Stimulated activated CD4-positive, alpha-beta T cell treated with anti-CD3 and anti-CD28 coated beads, Interleukin-15, amount 100 ng/mL, for 1 hour (primary cell): ENCODE measurements at places on chromosomes 2 and 18.

DNA sequence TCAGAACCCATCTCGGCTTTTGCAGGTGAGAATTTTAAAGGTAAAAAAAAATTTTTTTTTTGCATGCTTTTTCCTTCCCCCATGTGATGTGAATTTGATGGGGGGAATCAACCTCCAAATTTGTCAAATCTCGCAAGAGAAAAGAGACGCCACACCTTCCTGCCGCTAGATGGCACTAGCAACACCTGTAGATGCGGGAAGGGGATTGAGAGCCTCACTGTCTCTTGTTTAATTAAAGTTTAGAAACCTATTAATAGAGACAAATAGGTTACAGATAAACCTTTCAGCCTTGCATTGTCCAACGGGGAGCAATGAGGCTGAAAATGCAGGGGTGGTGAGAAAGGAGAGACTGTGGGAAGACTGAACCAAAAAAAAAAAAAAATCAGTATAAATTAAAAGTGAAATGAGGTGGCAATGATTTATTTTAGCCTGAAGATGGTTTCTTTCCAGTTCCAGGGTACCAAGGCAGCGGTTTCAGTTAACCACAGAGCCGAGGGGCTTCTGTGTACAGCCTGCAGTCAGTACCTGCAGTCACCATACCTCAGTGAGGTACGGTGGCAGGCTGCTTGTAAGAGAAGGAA lies 84.6 kb downstream of the NRP2 start:
- peak; percentile 7 for DNase-seq

DNA sequence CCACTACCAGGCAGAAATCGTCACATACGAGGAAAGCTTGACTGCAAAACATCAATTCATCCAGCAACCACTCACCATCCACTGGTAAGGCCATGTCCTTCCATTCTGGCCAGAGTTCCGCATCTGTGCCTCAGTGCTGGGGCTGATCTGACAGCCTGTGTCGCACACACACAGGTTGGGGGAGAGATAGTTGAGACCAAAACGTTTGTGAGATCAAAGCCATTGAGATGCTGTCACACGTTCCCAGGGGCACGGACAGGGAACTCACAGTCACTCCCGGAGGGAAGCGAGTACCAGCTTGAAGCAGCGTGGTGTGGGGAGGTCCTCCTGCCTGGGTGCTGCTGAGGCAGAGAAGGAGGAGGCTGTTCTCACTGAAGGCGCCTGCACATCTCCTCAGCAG lies 458.5 kb upstream of the SALL3 start:
- DNase-seq, result no peak

DNA sequence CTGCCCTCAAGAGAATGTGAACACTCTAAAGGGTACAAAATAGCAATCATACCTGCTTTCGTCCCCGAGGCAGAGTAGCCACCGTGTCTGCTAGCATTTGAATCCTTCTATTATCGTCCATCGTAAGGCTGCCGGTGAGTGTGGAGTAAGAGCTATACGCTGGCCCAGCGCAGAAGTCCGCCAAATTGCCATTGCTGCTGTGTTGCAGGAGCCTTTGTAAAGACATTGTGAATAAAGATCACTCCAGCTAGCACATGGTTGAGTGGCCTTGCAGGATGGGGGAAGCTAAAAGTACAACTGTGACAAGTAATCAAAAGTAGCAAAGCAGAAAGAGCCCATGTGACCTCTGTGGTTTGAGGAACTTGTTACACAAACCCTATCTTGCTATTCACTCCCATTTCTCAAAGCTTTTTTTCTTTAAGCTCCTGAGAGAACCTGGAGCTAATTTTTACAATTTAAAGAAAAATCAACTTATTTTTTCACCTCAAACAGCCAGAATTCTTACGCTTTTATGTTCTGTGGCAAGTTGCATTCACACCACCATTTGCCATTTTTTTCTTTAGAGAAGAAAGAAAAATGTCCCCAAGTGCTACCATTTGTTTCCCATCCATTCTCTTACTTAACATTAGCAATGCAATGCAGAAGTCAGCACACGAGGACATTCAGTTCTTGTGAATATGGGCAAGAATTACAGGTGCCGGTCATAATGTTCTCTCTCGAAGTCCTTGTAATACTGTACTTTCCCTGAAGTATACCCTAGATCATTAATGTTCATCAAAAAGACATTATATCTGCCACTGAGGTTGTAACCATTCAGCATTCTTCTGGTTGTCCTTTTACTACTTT lies at the start of gene CYTIP:
Gene CYTIP (minus strand): TSS at position 295 of the 846 bp plus-strand sequence. CDS start 69 bp downstream, at position 226.
- no peak for DNase-seq

GRCh38 chr2:43226955-43227829 lies 786 bp upstream of the ZFP36L2 start:
- peak; percentile 24 for DNase-seq

DNA sequence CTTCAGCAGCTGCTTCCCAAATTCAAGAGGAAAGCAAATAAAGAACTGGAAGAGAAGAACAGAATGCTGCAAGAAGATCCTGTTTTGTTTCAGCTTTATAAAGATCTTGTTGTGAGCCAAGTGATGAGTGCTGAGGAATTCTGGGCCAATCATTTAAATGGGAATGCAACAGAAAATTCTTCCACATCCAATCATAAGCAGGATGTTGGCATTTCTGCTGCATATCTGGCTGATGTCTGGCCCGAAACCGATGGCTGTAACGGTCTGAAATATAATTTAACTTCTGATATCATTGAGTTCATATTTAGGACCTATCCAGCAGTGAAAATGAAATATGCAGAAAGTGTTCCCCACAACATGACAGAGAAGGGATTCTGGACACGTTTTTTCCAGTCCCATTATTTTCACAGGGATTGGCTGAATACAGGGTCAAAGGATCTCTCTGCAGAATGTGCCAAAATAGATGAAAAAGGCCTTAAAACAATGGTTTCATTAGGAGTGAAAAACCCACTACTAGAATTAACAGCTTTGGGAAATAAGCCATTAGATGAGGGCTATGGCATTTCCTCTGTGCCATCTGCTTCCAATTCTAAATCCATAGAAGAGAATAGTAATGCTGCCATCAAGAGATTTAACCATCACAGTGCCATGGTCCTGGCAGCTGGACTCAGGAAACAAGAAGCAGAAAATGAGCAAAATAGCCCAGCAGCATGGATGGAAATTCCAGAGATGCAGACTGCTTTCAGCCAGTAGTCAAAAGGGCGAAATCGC lies 175.6 kb downstream of the MC4R start:
- DNase-seq, result no peak

- DNase-seq, result no peak
Measured at GRCh38 chr18:31683106-31683505, 1.3 kb downstream of the B4GALT6 start.

DNA sequence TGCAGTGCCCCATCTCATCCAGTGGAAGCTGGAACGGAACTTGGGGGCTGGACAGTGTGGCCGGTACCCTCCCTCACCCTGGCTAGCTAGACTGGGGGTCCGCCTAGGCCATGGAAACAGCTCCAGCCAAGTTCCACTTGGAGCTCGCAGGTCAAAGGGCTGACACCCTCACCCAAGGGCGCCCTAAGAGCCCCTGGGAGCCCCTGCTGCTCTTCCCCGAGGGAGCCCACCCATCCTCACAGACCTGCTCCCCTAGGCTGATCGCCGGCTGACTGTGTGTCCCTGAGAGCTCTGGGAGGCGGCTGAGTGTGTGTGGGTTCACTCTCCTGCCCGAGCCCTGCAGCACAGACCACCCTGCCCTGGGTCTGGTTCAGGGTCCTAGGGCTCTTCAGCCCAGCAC lies 118.2 kb upstream of the OTOS start:
- no peak for DNase-seq

GRCh38 chr18:77135339-77136075 lies 2.9 kb upstream of the MBP start:
- DNase-seq, result no peak

DNA sequence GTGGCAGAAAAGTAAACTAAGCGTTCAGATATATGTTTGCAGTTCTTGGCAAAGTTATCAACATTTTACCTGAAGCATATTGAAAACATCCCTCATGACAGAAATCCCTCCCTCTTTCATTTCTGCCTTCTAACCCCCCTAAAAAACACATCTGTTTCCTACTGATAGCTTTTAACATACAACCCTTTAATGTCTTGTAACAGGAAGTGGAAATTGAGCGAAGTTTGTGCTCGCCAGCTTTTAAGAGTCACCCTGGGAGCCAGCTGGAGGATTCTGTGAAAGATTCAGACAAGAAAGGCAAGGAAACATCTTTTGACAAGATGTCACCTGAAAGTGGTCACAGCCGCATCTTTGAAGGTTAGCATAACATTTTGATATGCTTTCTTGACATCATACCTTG lies 247.4 kb downstream of the XIRP2 start:
- DNase-seq, result no peak

DNA sequence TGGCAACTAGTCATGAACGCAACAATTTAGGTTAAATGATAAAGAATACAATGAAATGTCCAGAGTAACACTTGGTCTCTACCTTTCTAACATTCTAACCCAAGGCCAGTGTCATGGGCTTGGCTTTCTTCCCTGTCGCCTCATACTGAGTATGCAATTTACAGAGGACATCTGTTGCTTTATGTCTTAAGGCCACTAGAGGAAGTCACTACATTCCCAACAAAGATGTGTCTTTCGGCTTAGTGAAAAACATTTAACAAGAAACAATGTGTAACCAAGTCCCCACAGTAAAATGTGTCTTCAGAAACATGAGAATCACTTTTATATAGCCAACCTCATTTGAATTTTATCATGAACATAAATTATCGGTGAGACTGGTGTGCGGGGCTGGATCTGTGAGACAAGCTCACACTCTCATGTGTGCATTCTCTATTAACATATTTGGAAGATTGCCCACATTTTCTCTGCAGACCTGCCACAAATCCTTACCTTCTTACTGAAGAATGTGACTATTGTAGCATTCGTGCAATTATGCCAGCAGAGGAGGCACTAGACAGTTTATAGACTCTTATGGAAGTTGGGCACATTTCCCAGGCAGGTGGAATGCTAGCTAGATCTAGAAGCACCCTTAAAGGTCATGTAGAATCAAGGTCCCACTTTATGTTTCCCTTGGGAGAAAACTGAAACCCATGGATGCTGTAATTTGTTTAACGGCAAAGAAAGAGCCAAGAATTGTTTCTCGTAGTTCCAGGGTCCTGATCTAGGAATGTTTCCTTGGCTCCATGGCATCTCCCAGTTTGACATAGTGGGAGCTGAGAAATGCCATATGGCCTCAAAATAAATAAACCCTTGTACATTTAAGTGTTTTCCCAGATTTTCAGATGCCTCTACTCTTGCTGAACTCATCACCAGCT lies 101.8 kb downstream of the CD226 start:
- DNase-seq, result no peak

- no peak for DNase-seq
Measured at GRCh38 chr2:118738524-118739308, 108.7 kb downstream of the EN1 start.
